Left lobe of liver (tissue), 2 donors: ENCODE measurements at places on chromosomes 3 and 15. TPM values are rescaled to one million over a fixed set of nuclear protein-coding genes. Genes with fewer than 3 reads are reported as not detected.

Gene CPEB1
- 0.23 TPM for total RNA-seq

Gene KBTBD13
- total RNA-seq: not detected

Gene SNRPN
- total RNA-seq: 29.7 TPM

Gene FANCD2OS
- not detected for total RNA-seq

Gene CERS3
- not detected for total RNA-seq

Gene ECE2
- not detected for total RNA-seq

Gene GALNT15
- 2.7 TPM for total RNA-seq

Gene GDPGP1
- total RNA-seq: 5.6 TPM

Gene SCN5A
- 0.05 TPM for total RNA-seq

Gene GABRG3
- 0.03 TPM for total RNA-seq

Gene VEPH1
- 0.58 TPM for total RNA-seq

Gene BCL6
- total RNA-seq: 30.8 TPM

Gene CHRNA7
- total RNA-seq: not detected

Gene CHRD
- 88.3 TPM for total RNA-seq

Gene ZNF660
- 0.30 TPM for total RNA-seq

Gene DAPK2
- total RNA-seq: 0.88 TPM

Gene CLSTN2
- 1.9 TPM for total RNA-seq

Gene GRAMD2A
- not detected for total RNA-seq

Gene TNNC1
- 0.25 TPM for total RNA-seq

Gene CCR8
- not detected for total RNA-seq

Gene MASP1
- 93.7 TPM for total RNA-seq

Gene NOX5
- total RNA-seq: 0.13 TPM

Gene GABRB3
- 3.0 TPM for total RNA-seq

Gene FEM1B
- 21.5 TPM for total RNA-seq

Gene HHATL
- total RNA-seq: 0.40 TPM

Gene SERPINI2
- total RNA-seq: 0.15 TPM

Gene MUC13
- 0.50 TPM for total RNA-seq

Gene SLC7A14
- 0.10 TPM for total RNA-seq

Gene PPP2R3A
- 1.5 TPM for total RNA-seq

Gene IL16
- 2.1 TPM for total RNA-seq

Gene CYP11A1
- total RNA-seq: 3.0 TPM

Gene CCDC54
- not detected for total RNA-seq

Gene TM4SF4
- 220 TPM for total RNA-seq
